Activated CD4-positive, alpha-beta memory T cell treated with anti-CD3 and anti-CD28 coated beads for 36 hours (primary cell): ENCODE measurements at places on chromosomes 5 and 9. TPM values are rescaled to one million over a fixed set of nuclear protein-coding genes. Genes with fewer than 3 reads are reported as not detected.

Gene SLC2A8
- total RNA-seq, result 3.2 TPM

Gene STKLD1
- total RNA-seq, result 0.90 TPM

Gene WDR31
- total RNA-seq, result 2.4 TPM

Gene PCDHB13
- not detected for total RNA-seq

Gene JAKMIP2
- total RNA-seq, result 0.99 TPM

DNA sequence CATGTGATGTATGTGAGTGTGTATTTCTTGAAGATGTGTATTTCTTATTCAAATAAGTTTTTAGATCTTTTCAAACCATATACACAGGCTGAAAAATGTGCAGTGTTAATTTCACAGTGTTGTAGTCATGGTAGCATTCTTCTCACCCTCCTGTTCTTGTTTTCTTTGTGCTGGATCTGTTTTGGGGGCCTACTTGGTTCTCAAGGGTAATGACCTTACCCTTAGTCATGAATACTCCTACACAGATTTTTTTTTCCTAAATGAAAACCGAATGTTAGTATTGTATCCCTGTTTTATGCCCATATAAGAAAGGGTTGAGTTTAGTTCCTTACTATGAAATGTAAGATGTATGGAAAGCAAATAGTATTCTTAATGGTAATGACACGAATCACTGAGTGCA lies 88.0 kb downstream of the SLC44A1 start:
- no peak for DNase-seq
- H3K4me3 ChIP-seq, result no peak overlapping the region
- no peak overlapping the region for H3K27ac ChIP-seq
- peaks cover 8% of the 10 kb centered on the region for H3K4me1 ChIP-seq
- peaks cover 8% of the 10 kb centered on the region for H3K36me3 ChIP-seq
- H3K27me3 ChIP-seq, result no peaks in the 10 kb centered on the region

DNA sequence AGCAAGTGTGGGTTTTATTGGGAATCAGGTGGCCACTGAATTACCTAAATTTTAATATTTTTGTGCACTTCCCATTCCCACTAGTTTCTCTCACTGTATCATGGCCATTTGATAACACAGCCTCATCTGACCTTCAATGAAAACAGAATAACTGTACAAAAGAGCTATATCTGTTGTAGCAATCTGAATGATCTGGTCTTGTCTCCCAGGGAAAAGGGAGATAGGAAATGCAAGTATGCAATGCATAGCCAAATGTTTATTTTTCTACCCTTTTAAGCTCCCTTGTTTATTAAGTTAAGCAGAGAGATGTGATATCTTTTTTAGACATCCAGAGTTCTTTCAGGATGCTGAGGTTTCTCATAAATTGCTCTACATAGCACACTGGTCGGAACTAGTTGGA lies 288.3 kb upstream of the CLINT1 start:
- no peak overlapping the region for H3K4me3 ChIP-seq
- H3K27ac ChIP-seq, result no peak overlapping the region
- H3K4me1 ChIP-seq, result no peaks in the 10 kb centered on the region
- peaks cover 1% of the 10 kb centered on the region for H3K27me3 ChIP-seq

- H3K4me1 ChIP-seq, result no peaks in the 10 kb centered on the region
- DNase-seq, result no peak
- H3K36me3 ChIP-seq, result no peaks in the 10 kb centered on the region
These were observed 11.6 kb downstream of the NAIF1 start for GRCh38 chr9:128055344-128056040.

GRCh38 chr5:153402550-153402949 lies 87.9 kb upstream of the GRIA1 start:
- DNase-seq, result no peak
- H3K4me3 ChIP-seq, result no peak overlapping the region
- no peaks in the 10 kb centered on the region for H3K27me3 ChIP-seq
- no peaks in the 10 kb centered on the region for H3K4me1 ChIP-seq

- H3K4me3 ChIP-seq, result no peak overlapping the region
- H3K27me3 ChIP-seq, result peaks cover 1% of the 10 kb centered on the region
- no peaks in the 10 kb centered on the region for H3K36me3 ChIP-seq
These were observed 95.3 kb upstream of the VLDLR start for GRCh38 chr9:2526071-2526828.

- no peaks in the 10 kb centered on the region for H3K36me3 ChIP-seq
- H3K4me3 ChIP-seq, result no peak overlapping the region
- peak; percentile 11 for DNase-seq
- no peaks in the 10 kb centered on the region for H3K4me1 ChIP-seq
- H3K27ac ChIP-seq, result no peak overlapping the region
- peaks cover 3% of the 10 kb centered on the region for H3K27me3 ChIP-seq
These were observed 83.7 kb upstream of the ORM1 start for GRCh38 chr9:114238891-114239875.

DNA sequence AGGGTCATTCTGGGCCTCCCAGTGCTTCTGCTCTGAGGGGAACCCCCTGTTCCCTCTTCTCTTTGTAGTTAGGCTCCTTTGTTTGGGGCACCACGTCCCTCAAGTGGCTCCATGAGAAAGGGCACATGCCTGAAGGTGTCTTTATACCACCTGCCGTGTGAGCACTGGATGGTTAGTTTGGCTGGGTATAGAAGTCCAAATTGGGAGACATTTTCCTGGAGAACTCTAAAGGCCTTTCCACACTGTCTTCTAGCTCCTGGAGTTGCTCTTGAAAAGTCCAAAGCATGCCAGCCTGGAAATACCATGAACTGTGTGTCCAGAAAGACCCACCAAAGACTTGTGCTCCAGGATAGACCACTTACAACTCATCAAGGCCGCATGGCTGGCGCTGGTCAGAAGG lies 11.1 kb upstream of the CCDC187 start:
- no peaks in the 10 kb centered on the region for H3K27me3 ChIP-seq
- no peak overlapping the region for H3K27ac ChIP-seq
- H3K4me1 ChIP-seq, result no peaks in the 10 kb centered on the region
- H3K36me3 ChIP-seq, result no peaks in the 10 kb centered on the region
- no peak overlapping the region for H3K4me3 ChIP-seq

GRCh38 chr5:168347368-168348083 lies 56.1 kb downstream of the WWC1 start:
- no peak overlapping the region for H3K4me3 ChIP-seq
- no peak for DNase-seq
- no peaks in the 10 kb centered on the region for H3K27me3 ChIP-seq
- no peak overlapping the region for H3K27ac ChIP-seq
- no peaks in the 10 kb centered on the region for H3K36me3 ChIP-seq
- no peaks in the 10 kb centered on the region for H3K4me1 ChIP-seq

- H3K27ac ChIP-seq, result peak within 1 kb of the TSS; percentile 95
- H3K27me3 ChIP-seq, result peaks cover 3% of the 10 kb centered on the region
- peak within 1 kb of the TSS; percentile 96 for H3K4me3 ChIP-seq
- peaks cover 20% of the 10 kb centered on the region for H3K4me1 ChIP-seq
- peak; percentile 82 for DNase-seq
- H3K36me3 ChIP-seq, result peaks cover 9% of the 10 kb centered on the region
These were observed at the start of gene STX17 for GRCh38 chr9:99906403-99907207. STX17 (plus strand) TSS chr9:99906654; CDS start chr9:99915240, 8,586 bp downstream.

DNA sequence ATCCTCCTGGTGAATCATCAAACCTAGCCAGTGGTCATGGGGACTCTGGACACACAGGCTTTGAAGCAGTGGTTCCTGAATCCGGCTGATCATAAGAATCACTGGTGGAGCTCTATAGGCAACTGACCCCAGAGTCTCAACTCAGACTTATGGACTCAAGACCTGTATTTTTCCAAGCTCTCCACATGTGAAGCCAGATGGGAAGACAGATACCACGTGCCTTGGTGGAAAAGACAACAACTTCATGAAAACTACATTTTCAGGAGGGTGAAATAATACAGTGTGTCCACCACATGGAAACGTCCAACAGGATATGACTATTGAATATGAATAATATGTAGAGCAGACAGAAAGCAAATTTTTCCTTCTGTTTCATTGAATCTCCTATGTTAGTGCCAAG lies 33.7 kb downstream of the GABRP start:
- no peak for DNase-seq
- no peaks in the 10 kb centered on the region for H3K36me3 ChIP-seq
- peaks cover 3% of the 10 kb centered on the region for H3K27me3 ChIP-seq

GRCh38 chr5:139869042-139869790 lies 73.6 kb downstream of the PSD2 start:
- no peak for DNase-seq
- no peaks in the 10 kb centered on the region for H3K36me3 ChIP-seq
- no peak overlapping the region for H3K27ac ChIP-seq
- H3K4me3 ChIP-seq, result no peak overlapping the region

DNA sequence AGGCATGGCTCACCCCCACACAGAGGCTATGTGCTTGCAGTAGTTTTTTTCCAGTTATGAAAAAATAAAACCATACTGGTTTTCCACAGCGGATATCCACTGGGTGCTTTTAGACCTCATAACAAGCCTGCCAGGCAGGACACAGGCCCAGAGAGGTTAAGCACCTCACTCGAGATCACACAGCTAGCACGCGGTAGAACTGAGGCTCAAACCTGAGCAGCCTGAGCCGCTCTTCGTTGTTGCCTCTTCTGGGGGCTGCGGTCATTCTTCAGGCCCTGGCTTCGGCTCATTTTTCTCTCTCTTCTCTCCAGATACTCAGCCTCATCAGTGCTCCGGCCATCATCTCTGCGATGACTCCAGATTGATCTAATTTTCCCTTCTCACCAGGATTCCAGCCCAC lies 196.0 kb downstream of the TTLL11 start:
- DNase-seq, result no peak
- no peaks in the 10 kb centered on the region for H3K36me3 ChIP-seq
- H3K27me3 ChIP-seq, result no peaks in the 10 kb centered on the region
- H3K4me1 ChIP-seq, result no peaks in the 10 kb centered on the region
- H3K27ac ChIP-seq, result no peak overlapping the region

DNA sequence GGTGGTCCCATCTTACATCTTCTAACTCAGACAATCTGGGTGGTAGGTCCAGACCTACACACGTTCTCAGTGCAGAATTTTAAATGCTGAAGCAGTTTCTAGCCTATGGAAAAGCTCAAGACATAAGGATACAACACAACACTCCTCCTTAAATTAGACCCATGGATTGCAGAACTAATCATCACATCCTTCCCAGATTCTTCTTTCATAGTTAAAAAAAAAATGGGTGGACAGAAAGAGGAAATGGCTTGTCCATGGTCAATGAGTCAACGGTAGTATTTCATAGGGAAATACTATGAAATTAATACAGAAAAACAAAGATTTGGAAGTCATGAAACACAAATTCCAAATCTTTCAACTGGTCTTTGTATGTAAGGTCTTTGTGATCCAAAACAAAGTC lies 106.9 kb downstream of the PAPPA start:
- no peaks in the 10 kb centered on the region for H3K36me3 ChIP-seq
- DNase-seq, result no peak
- no peak overlapping the region for H3K27ac ChIP-seq
- H3K4me3 ChIP-seq, result no peak overlapping the region

DNA sequence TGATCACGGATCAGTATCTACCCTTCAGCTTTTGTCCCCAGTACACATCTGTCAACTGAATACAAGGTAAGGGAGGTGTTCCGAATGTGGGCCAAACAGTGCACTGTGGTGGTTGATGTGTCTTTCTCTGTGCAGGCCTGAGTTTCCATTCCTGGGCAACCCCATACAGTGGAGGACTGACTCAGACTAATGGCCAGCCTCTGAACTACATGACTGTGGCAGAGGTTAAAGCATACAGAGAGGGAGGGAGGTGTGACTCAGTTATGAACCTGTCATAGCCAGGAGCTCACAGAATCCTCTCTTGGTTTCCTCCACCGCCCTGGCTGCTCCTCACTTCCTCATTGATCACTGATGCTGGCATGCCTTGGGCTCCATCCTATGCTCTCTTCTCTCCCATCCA lies 136.4 kb upstream of the TAS2R1 start:
- DNase-seq, result no peak
- H3K36me3 ChIP-seq, result no peaks in the 10 kb centered on the region
- H3K4me1 ChIP-seq, result no peaks in the 10 kb centered on the region
- no peak overlapping the region for H3K27ac ChIP-seq

DNA sequence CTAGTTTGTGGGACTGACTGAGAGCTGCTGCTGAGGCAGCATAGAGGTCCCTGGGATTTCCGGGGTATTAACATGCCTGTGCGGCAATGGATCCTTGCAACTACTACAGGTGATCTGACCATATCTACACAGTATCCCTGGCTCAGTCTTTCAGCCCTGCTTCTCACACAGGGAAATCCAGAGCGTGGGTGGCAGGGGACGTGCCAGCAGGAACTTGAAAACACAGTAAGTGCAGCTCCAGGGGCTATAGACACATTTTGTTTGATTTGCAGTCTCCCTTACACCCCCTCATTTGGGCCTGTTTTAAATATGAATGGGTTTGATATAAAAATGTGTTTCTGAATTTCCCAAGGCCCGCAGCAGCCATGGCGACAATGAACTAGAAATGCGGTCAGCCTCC lies 209.5 kb downstream of the DCP2 start:
- no peaks in the 10 kb centered on the region for H3K36me3 ChIP-seq
- no peak overlapping the region for H3K4me3 ChIP-seq
- H3K4me1 ChIP-seq, result no peaks in the 10 kb centered on the region
- H3K27me3 ChIP-seq, result no peaks in the 10 kb centered on the region
- DNase-seq, result no peak

- no peaks in the 10 kb centered on the region for H3K36me3 ChIP-seq
- no peak for DNase-seq
- H3K27ac ChIP-seq, result no peak overlapping the region
- peaks cover 6% of the 10 kb centered on the region for H3K4me1 ChIP-seq
- H3K27me3 ChIP-seq, result peaks cover 31% of the 10 kb centered on the region
- H3K4me3 ChIP-seq, result no peak overlapping the region
These were observed 2.5 kb upstream of the ZNF608 start for GRCh38 chr5:124748687-124749594.

DNA sequence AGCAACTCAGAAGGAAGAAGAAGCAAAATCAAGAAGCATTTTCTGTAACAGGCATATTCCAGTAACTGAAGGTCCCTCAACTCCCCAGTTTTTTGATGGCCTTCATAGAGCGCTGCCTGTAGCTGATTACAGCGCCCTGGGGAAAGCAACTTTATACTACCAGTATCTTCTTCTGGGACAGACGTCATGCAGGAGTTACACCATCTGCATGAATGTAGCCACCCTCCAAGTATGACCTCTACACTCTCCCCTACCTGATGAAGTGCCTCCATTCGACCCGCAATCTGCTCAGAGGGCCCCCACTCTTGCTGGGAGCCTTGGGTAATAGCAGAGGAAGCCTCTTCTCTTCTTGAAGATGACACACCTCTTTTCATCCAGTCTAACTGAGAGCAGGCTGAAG lies 21.0 kb upstream of the SH3TC2 start:
- no peaks in the 10 kb centered on the region for H3K36me3 ChIP-seq
- peaks cover 2% of the 10 kb centered on the region for H3K27me3 ChIP-seq
- H3K27ac ChIP-seq, result no peak overlapping the region
